Astrocyte of the hippocampus (primary cell): ENCODE measurements at places on chromosomes 5 and 9.

DNA sequence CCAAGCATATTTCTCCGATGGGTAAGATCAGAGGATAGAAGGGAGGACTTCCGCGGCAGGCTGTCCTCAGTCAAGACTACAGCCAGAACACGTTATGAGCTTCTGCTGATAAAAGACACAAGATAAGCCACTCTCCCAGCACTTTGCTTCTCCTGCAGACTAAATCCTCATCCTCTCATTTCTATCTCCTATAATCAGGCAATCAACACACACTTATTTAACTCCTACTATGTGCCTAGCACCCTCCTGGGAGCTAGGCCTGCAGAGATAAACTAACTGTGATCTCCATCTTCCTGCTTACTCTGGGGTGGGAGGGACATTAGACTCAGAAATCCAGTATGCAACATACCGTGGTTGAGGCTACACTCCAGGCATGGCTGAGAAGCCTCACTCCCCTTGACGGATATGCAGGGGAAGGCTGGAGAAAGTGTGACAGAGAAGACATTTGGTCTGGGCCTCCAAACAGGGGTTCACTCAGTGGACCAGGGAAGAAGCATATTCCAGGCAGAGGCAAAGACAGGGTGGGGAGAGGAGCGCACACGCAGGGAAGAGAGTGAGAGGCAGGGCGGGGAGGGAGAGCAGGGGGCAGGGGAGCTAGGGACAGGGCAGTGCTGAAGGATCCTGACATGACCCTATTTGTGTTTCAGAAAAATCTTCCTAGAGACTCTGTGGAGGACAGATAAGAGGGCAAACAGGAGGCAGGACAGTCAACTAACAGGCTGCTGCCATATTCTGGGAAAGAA lies 274.1 kb downstream of the DENND1A start:
- no peak for DNase-seq

DNA sequence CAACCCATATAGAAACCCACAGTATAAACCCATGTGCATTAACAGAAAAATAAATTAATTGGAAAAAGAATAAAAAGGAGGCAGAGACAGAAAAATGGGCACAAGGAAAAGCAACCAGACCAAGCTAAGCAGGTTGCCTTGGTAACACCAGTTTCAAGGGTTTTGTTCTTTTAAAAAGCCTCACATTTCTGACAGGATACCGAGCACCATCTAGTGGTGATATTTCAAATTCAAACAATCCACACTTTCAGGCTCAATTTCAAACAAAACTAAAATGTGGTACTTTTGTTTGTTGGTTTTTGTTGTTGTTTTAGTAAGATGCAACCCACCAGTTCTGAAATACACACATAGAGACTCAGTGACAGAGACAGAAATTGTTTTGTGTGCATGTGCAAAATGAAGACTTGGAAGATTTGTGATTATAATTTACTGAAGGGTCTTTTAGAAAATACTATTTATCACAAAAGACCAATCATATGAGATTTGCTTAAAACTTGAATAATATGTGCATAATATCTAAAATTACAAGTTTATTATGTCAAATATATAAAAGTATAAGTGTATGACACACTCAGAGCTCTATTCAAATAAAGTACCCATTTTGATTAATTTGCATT lies 318.2 kb downstream of the SLCO4C1 start:
- DNase-seq: peak; percentile 78

GRCh38 chr5:138605254-138605972 lies 30.2 kb upstream of the HSPA9 start:
- DNase-seq: no peak

GRCh38 chr5:139746691-139747582 lies 48.7 kb upstream of the PSD2 start:
- DNase-seq: peak; percentile 68

DNA sequence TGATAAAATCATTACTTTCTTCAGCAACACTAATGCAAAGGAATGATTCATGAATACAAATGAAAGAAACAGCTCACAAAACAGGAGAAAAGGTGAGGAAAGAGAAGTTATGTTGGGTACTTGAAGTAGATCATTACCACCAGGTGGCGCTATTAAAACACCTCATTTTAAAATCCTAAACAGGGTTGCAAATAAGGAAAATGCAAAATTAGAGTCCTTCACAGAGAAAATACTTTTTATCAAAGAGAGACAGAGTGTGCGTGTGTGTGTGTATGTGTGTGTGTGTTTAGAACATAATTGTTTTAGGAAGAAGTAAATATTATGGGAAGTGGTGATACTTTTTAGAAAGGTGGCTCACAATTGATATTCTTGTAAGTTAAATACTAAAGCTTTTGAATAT lies 49.5 kb upstream of the CD180 start:
- peak; percentile 88 for DNase-seq

DNA sequence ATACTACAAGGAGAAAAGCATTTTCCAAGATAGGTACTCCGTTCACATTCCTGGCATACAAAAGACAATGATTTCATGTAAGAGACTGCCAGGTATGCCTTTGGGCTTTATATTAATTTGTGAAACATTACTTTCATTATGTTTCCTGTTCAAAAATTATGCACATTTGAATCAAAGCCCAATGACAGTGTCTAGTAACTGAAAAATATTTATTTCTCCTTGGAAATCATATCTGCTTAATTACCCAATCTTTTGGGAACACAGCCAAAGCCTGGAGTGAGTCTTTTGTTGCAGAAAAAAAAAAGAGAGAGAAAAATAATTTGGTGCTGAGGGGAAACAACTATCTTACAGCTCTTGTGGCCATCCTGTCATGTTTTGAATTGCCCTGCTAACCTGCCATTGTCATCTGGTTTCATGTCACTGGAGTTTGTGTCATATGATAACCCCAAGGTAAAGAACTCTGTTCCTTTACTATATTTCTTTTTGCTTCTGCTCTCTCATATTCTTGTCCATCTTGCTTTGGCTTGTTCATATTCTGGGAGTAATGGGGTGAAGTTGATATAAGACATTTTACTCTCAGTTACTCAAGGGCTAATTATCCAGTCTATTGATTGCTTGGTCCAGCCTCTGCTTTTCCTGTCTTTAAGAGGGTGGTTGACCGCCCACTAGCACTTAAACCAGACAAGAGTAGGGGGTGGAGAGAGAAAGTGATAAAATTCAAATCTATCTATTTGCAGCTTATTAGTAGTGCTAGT lies 238.3 kb upstream of the NUDT12 start:
- DNase-seq: peak; percentile 32

- DNase-seq: peak; percentile 63
Measured at GRCh38 chr9:135480071-135480939, 723 bp downstream of the PPP1R26 start.

DNA sequence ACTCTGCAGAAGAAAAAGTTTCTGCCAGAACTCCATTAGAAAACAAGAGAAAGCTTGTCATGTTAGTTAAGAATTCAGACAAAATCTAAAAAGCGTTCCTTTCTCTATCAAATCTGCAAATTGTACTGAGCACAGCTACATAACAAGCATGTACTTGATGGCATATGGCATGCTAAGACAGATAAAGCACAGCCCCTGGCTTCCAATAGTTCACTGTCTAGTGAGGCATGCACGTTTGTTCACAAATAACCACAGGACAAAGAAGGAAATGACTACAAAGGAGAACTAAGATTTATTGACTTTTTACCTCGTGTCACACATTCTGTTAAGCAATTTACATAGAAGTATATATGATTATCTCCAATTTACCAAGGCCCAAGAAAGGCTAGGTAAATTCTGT lies 518.2 kb upstream of the TLE4 start:
- DNase-seq: peak; percentile 23

DNA sequence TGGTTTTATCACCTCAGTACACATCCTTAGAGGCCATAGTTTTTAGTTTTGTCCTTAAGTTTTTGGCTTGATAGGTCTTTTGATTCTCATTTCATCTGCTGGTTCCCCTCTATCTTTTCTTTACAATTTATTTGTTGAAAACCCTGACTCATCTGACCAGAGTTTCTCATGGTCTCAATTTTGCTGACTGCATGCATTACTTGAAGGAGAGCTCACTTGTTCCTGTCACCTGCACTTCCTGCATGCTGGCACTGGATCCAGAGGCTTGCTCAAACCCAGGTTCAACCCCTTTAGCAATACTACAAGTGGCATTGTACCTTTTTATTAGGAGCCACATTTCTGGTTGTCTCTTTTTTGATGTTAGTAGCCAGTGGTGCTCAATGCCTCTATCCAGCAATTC lies 26.7 kb downstream of the FBXO10 start:
- DNase-seq: peak; percentile 7

GRCh38 chr5:154753792-154754191 lies 1.4 kb upstream of the LARP1 start:
- DNase-seq: peak; percentile 92

- DNase-seq: no peak
Measured at GRCh38 chr9:69254223-69254622, 70.8 kb upstream of the ENTREP1 start.

GRCh38 chr5:89232139-89232603 lies 349.2 kb upstream of the MEF2C start:
- DNase-seq: no peak

DNA sequence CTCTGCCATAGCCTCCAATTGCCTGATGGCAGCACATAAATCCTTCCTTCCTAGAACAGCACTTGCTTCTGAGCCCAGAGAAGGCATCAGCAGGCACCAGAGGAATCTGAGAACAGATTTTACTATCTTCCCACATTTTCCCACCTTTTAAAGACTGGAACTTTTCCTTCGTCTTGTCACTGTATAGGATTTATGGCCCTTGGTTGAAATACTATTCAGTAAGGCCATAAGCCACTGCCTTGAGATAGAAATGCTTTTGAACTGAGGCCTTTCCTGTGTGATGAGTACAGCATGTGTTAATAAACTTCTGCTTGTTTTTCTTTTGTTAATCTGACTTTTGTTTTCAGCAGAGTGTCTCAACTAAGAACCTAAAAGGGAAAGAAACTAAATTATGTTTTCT lies 84.3 kb downstream of the MRPS27 start:
- DNase-seq: no peak
